ENCODE measurements at places on chromosomes 5 and 9.

DNA sequence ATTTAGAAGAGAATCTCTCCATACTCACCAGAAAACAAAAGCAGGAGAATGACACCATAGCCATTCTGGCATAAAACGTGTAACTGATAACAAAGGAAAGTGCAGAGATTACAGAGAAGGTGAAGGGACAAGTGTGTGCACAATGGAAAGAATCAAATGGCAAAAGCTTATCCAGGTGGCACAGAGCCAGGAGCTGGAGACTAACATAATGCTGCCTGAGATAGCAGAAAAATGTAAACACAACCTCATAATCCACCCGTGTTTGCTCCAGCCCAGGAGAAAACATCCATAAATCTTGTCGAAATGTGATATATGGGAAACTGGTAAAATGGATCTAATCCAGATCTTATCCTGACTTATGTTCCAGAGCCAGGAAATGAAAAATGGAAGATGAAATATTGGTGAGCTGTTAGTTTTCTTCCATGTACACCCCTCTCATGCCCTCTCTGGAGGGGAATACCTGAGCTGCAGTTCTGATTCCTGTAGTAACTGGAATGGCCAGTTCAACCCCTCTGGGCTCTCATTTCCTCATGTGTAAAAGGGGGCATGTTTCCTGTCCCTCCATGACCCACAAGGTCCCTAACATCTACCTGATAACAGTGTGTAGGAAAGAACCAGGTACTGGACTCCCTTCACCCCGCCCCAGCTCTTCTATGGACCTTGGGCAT lies 212.3 kb upstream of the DAPK1 start:
- no peak for DNase-seq

DNA sequence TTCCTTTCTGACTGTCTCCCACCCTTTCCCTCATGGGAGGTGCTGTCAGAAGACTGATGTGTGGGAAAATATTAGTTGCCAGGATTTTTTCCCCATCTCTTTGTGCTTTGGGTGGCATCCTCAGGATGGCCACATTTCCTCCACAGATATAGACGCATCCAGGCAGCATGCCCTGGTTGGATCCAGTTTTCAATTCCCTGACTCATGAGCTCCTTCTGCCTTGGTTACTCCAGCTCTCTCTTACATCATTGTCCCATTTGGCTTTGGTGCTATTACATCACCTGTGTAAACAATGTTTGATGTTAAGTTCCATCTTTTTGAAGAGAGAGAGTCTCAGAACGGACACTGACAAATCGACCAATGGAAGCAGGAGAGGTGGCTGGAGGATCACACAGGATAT lies 302.5 kb downstream of the CDH18 start:
- no peak for DNase-seq

- no peak for DNase-seq
Observed at GRCh38 chr5:142661957-142662356, 23.9 kb downstream of the FGF1 start.

GRCh38 chr5:139314276-139314675 lies 20.7 kb downstream of the MATR3 start:
- no peak for DNase-seq

DNA sequence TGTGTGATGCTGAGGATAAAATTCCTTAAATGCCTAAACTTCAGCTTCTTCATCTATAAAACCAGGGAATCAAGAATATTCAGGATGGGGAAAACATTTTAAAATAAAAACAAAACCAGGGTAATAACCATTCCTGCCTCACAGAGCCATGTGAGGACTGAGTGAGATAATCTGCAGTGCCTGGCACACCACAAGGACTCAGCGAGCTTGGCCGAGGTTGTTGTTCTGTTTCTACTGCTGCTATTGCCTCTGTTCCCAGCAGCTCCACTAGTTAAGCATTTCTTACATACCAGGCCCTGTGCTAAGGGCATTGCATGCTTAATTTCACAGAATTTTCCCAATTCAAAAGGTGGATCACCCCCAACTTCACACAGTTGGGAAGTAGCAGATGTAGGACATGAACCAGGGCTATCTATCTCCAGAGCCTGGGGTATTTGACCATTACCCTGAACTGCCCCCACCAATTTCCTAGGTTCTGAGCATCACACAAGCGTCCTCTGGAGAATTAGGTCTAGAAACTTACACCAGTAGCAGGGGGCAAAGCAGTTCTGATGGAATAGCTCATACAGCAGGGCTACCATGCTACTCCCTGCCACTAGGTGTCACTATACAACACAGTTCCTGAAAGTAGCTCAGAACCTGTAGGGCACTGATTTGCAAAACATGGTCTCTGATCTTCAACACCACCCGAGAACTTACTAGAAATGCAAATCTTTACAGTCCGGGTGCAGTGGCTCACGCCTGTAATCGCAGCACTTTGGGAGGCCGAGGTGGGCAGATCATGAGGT lies 74.3 kb downstream of the LRSAM1 start:
- no peak for DNase-seq

DNA sequence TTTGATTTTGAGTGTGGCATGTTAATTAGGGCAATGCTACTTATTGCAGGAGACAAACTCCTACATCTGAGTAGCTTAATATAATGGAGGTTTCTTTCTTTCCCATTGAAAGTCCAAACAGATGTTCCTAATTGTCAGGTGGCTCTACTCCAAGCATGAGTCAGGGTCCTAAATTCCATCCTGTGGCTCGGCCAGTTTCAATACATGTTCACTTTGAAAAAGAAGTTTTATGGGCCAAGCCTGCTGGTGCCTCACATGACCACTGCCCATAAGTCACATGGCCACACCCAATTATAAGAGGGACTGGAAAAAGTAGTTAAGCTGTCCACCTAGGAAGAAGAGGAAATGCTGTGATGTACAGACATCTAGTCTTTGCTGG lies 170.4 kb downstream of the ARRDC3 start:
- DNase-seq: no peak

DNA sequence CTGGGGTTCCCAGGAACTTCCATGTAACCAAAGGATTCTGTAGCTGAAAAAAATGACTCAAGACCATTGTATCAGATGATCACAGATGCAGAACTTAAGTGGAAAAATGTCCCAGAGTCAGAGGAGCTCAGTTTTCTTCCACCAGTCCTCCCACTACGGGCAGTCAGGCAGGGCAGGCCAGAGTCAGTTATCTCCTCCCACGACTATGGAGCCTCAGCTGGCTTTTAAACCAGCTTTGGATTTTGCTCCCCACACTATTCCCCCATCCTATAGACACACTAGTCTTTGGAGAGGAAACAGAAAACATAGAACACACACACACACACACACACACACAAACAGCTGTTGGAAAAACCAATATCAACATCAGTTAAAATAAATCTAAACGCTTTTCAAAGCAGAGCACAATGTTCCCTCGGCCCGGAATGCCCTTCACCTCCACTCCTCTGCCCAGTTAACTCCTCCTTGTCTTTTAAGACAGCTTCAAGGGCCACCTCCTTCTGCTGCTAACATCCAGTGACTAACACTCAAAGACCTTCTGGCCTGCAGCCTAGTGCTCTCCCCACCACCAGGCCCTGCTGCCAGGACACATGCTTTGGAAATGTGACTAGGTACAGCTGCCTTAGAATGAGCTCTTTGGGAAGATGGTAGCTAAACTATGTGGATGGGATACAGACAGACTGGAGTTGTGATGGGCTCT lies 56.8 kb downstream of the NIPAL4 start:
- no peak for DNase-seq

DNA sequence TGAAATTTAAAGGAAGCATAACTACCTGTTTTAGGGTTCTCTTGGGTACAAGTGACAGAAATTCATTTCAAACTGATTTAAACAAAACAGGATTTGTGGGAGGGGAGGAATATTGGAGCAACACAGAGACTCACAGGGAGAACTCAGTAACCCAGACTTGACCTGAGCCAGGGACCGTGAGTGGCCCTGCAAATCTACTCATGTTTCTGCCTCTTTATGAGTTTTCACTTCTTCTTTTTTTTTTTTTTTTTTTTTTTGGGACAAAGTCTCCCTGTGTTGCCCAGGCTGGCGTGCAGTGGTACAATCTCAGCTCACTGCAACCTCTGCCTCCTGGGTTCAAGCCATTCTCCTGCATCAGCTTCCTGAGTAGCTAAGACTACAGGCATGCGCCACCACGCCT lies 405.6 kb upstream of the ZNF608 start:
- no peak for DNase-seq

- peak; percentile 65 for DNase-seq
Observed at GRCh38 chr5:41843456-41844370, 26.5 kb downstream of the OXCT1 start.

All from NCI-H1930 (cell line).